ENCODE measurements at places on chromosomes 4 and X.
A peak's percentile ranks its signal among the peaks of the same experiment; 100 is the strongest.

- no peak for DNase-seq
Observed at GRCh38 chr4:122423246-122423645, 33.3 kb downstream of the IL2 start.

GRCh38 chrX:46882266-46882665, 30.0 kb upstream of the JADE3 start:
- DNase-seq: no peak

- DNase-seq: no peak
Observed at GRCh38 chrX:1564750-1565683, 26.4 kb upstream of the AKAP17A start.

- DNase-seq: no peak
Observed at GRCh38 chr4:67587156-67587555, 28.6 kb downstream of the STAP1 start.

- peak; percentile 91 for DNase-seq
Observed at GRCh38 chr4:38162240-38162784, 202.1 kb downstream of the PTTG2 start.

DNA sequence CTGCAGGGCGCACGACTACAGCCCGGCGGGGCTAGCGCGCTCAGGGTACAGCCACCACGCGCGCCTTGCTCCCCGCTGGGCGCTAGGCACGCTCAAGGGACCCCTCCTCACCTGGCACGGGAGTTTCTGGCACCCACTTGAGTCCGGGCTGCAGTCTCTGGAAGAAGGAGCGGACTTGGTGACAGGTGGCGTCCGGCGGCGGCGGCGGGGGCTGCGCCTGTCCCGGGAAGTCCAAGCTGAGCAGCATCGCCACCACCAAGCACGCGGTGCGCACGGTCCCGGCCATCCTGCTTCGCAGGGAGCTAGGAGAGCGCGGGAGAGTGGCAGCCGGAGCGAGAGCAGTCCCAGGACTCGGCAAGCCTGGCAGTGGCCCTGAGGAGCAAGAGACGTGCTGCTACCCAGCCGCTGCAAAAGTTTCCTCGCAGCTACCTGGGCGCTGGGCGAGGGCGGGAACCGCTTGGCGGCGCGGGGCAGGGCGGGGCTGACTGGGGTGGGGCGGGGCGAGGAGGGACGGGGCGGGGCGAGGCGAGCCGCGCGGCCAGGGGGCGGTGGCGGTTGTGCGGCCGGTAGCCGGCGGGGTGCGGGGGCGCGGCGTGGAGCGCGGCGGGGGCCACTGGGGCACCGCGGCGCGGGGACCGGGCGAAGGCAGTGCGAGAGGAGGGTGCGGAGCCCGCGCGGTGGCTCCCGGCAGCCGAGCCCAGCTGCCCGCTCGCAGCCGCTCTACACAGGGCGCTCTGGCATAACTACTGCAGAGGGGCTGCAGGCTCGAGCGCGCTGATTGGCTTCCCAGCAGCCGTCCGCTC, at the start of gene GPC3:
Gene GPC3 (minus strand): TSS at position 431 of the 803 bp plus-strand sequence.
- peak; percentile 2 for DNase-seq

- DNase-seq: no peak
Observed at GRCh38 chr4:139887962-139888735, 222.5 kb downstream of the MGST2 start.

GRCh38 chr4:70681704-70682103, 6.6 kb upstream of the UTP3 start:
- DNase-seq: no peak

GRCh38 chr4:26048378-26048882, 134.4 kb downstream of the SMIM20 start:
- peak; percentile 98 for DNase-seq

DNA sequence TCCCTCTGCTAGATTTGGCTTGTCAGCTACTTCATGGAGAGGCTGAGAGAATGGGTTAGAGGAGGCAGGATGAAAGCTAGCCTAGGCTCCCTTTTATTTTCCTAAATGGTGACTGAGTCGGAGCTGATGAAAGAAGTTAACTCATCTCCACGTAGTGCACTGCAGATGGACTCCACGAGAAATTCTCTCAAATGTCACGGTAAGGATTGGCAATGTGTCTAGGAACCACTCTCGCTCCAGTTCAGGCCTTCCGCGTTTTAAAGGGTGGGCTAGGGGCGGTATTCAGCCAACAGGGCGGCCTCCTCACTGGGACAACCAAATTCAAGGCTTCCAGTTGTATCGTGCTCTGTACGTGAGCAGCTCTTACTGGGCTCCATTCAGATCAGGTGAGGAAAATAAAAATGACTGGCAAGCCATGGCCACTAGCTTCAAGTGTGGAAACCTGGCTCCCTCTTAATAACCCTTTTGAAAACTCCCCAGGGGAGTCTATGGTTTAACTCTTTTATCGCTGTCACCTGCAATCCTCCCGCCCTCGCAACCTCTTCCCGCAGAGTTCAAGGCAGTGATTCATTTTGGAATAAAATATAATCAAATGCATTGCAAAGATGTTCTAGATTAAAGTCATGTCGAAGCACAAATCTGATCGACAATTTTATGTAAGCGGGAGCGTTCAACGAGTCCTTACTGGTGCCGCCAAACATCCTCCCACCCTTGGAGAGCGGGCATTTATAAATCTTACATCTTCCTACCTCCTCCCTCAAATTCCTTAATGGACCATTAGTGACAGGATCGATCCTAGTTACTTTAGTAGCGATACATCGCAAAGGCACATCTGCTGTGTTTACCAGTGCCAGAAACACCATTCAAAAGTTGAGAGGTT, 1.2 kb downstream of the SPOCK3 start:
- DNase-seq: no peak

- no peak for DNase-seq
Observed at GRCh38 chr4:88001871-88002270, 5.6 kb upstream of the PKD2 start.

GRCh38 chr4:98203332-98204235, 57.6 kb upstream of the RAP1GDS1 start:
- no peak for DNase-seq

GRCh38 chr4:105306158-105306781, 159.6 kb downstream of the TET2 start:
- DNase-seq: peak; percentile 13

- DNase-seq: no peak
Observed at GRCh38 chr4:15918484-15919129, 19.9 kb downstream of the FGFBP1 start.

DNA sequence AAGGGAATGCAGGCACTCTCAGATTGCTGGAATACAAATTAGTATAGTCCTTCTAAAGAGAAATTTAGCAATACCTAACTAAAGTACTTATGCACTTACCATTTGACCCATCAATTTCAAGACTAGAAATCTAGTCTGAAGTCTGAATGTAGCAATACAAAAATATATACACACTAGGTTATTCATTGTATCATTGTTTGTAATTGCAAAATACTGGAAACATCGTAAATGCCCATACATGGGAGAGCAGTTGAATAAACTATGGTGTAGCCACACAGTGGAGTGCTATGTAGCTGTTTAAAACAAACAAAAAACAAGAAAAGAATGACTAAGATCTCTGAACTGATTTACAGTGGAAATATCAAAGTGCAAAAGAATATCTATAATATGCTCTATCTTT, 346.4 kb downstream of the ZNF674 start:
- DNase-seq: peak; percentile 6

- no peak for DNase-seq
Observed at GRCh38 chr4:107497054-107497453, 223.0 kb downstream of the PAPSS1 start.

- no peak for DNase-seq
Observed at GRCh38 chr4:20046931-20047677, 204.6 kb upstream of the SLIT2 start.

GRCh38 chrX:40773188-40773587, 37.8 kb upstream of the MED14 start:
- DNase-seq: no peak

GRCh38 chr4:141647966-141648365, 11.6 kb downstream of the IL15 start:
- no peak for DNase-seq

DNA sequence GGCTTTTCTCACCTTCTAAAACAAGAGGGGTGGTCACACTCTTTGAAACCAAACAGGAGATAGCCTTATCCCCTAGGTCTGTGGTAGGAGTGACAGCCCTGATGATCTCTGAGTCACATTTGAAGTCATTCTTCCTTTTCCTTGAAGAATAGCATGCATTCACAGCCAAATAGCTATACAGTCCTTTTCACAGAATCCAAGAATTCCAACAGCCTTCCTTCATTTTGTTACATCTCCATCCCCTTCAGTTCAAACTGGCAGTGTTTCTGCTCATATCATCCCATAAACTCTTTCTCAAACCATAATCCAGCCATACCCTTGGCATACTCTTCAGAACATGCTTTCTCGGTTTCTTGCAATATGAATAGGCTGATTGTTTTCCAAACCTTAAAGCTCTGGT, 33.3 kb upstream of the TMEM184C start:
- DNase-seq: no peak

DNA sequence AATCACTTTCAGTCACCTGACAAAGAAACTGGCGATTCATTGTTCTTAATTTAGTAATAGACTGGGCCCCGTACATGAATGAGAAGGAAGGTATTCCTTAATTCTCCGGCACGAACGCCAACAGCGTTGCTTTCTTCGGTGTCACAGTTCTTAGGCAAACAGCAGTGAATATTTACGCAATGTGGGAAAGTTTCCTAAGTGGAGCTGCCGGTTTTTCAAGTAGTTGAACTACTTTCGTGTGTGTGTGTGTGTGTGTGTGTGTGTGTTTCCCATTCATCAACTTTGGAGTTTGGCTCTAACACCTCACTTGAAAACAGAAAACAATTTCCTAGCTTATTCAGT, 651 bp downstream of the NXT2 start:
- DNase-seq: peak; percentile 71

DNA sequence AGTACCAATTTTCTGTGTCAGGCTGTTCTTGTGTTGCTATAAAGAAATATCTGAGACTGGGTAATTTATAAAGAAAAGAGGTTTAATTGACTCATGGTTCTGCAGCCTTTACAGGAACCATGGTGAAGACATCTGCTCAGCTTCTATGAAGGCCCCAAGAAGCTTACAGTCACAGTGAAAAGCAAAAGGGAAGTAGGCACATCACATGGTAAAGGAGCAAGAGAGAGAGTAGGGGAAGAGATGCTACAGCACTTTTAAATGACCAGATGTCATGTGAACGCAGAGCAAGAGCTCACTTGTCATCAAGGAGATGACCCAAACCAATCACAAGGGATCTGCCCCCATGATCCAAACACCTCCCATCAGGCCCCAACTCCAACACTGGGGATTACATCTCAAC, 174.3 kb downstream of the ATP10D start:
- DNase-seq: no peak

GRCh38 chr4:141853091-141853764, 216.8 kb downstream of the IL15 start:
- no peak for DNase-seq

DNA sequence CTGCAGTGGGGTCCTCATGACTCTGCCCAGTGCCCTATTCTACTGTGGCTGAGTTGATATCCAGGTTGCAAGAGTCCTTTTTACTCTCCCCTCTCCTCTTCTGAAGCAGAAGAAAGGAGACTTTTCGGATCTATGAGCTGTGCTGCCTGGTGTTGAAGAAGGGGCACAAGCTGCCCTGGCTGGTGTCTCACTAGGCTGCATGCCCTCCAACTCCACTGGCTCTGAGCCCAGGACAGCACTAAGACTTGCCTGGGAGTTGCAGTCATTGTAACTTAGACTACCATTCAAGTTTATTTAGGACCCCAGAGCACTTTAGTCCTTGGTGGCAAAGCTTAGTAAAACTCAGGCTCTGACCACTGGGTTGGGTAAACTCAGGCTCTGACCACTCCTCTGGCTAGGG, 89.4 kb downstream of the GABRB1 start:
- DNase-seq: no peak

DNA sequence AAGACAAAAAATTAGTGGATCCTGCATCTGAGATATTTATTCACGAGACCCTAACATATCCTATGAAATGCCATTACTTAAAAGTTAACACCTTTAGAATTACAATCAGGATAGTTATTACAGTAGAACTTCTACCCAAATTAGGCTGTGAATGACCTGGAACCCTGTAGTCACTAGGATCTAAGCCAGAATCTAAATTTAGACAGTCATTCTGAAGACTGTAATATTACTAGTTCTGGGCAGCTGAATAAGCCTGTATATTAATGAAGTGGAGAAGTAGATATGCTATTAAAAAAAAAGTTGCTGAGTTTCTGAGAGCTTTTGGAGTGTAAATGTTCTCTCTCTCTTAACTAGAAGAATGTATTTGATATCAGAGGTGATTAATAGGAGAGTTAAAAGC, 67.0 kb downstream of the FAM13A start:
- peak; percentile 49 for DNase-seq

GRCh38 chr4:113112338-113112978, 63.0 kb downstream of the ANK2 start:
- DNase-seq: no peak

Measured in fibroblast of lung (primary cell).